T-helper 1 cell (primary cell): ENCODE measurements at places on chromosomes 2 and 18.

- no peak for DNase-seq
These were observed 79.2 kb downstream of the SETBP1 start for GRCh38 chr18:44759925-44760342.

GRCh38 chr18:23336101-23336500 is 117.0 kb upstream of the RIOK3 start:
- DNase-seq, result no peak

GRCh38 chr2:77538031-77538430 is 15.9 kb upstream of the LRRTM4 start:
- DNase-seq, result no peak

DNA sequence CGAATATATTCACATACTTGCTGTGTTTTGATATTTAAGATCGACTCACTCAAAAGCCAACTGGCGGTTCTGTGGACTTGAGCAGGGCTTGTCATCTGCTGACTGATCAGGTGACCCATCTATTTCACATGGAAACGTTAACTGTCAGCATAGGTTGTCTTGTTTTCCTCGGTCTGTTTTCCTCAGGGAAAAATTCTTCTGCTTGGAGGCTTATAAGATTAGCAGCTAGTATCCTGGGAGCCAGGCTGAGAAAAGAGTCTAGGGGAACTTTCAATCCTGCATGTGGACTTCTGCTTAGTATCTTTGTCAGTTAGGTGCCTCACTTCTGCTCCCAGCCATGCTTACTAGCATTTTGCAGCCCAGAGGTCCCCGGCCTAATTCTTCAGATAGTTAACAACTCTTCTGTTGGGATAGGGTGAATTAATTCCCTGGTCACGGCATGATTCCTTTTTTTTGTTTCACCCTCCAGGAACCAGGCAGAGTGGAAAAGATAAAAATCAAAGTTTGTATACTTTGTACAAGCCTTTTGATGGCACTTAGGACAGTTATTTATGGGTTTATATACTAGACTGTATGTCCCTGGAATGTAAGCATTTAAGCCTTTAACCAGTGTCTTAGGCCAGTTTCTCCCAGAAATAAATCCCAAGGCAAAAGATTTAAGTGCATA is 226.0 kb downstream of the GULP1 start:
- no peak for DNase-seq

- DNase-seq, result no peak
These were observed 435 bp downstream of the MYO7B start for GRCh38 chr2:127535918-127536317.

GRCh38 chr2:111659361-111660333 is 224.3 kb downstream of the ANAPC1 start:
- DNase-seq, result no peak

DNA sequence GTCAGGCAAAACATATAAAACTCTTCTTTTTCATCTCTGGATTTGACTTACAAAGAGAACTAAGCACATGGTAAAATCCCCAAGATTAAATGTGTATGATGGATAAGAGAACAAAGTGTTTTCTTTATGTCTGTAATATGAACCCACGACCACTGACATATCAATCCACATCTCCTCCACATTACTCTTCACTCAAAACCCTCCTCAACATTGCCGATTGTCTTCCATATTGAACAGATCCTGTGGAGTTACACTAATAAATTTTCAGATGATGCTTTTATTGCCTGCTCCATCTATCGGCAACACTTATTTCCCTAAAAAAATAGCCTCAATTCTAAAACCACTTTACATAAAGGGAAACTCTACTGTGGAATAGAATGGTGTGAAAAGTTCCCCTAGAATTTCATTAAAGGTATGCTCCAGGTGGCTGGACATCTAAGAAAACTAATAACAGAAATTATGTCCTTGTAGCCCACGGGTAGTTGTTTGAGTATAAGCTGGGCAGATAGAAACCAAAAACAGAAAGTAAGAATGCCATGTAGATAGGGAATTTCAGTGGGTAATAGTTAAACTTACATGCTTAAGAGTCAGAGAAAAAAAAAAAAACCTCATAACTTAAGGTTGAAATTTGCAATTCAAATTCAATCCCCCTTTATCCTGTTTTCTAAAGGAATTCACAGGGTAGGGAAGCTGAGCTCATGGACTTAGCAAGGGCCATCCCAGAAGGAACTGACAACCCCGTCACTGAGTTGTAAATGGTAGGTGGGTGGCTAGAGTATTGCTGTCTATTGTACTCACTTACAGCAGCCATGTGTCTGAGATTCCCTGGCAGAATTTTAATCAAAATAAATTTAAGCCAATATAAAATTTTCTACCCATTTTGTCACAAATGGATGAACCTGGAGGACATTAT is 305.4 kb upstream of the LYPD1 start:
- no peak for DNase-seq

DNA sequence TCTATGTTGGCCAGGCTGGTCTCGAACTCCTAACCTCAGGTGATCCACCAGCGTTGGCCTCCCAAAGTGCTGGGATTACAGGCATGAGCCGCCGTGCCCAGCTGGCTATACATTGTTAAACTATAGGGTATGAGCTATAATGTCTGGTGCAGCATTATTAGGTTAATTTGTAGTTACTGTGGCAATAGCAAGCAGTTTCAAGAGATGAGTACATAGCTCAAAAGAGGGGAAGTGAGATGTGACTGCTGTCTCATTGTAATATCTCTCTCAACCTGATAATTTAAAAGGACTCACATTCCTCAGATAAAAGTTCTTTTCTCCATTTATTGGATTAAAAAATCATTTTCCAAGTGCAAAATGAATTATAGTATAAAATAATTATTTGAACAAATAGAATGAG is 116.4 kb downstream of the INO80D start:
- DNase-seq, result no peak

- no peak for DNase-seq
These were observed 512.0 kb downstream of the CMPK2 start for GRCh38 chr2:6353669-6354068.

- DNase-seq, result no peak
These were observed 152.5 kb upstream of the RASGRP3 start for GRCh38 chr2:33323957-33324356.

GRCh38 chr2:6771634-6772611 is 93.8 kb downstream of the CMPK2 start:
- no peak for DNase-seq

GRCh38 chr2:232260075-232260474 is 118.5 kb upstream of the ALPP start:
- no peak for DNase-seq

DNA sequence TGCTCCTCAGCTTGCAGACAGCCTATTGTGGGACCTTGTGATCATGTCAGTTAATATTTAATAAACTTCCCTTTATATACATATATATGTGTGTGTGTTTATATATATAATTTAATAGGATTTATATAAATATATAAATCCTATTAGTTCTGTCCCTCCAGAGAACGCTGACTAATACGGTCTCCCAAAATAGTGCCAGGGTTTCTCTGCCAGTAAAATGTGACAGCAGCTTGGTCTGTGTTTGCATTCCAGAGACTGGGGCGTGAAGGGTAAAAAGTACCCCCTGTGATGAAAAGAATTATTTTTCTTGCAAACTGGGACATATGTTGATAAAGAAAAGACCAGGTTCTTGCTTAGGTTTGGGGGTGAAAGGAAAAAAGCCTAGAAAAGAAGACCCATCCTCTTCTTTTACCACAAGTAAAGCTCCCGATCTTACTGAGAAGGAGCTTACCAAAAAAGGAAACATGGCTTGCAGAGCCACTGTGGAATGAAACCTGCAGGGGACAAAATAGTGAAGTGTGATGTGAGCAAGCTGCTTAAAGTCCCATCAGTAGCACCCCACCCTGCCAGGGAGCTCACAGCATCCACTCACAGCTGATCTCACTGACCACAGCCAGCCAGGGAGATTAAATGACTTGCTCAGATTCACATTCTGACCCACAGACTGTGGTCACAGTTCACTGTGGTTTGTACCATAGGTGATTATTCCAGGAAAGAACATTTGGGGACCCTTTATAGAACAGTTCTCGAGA is 110.9 kb upstream of the RMP24 start:
- no peak for DNase-seq

DNA sequence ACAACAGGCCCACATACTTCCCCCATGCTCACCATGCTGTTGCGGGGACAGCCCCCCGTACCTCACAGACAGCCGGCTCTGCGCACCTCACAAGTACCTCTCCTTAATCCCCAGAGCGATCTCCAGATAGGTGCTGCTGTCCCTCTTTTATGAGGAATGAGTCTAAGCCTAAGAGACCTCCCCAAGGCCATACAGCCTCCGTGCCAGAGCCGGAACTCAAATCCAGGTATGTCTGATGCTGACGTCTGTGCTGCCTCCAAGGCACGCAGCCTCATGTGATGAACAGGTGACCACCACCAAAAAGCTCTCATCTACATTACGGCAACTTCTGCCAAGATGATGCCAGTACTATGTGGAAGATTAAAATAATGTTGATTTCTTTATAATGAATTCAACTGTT is 85.2 kb downstream of the EIPR1 start:
- DNase-seq, result no peak

DNA sequence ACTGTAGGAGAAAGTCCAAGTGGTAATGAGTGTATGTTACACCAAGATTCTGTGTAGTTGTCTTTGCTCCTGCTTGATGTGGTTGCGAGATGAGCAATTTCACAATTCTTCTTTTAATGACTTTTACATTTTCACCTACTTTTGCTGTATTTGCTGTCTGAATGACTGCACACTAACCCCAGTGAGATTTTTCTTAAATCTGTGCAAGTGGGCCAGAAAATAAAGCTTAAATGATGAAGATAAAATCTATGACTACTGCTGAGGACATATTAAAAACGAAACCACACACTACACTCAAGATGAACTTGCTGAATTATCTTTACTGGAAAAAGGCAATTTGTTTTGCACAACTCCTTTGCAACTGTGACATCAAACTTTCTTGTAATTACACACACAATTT is 4.1 kb downstream of the LDAH start:
- no peak for DNase-seq

- no peak for DNase-seq
These were observed 91.1 kb downstream of the INHBB start for GRCh38 chr2:120436885-120437603.

GRCh38 chr2:128494307-128494639 is 175.6 kb upstream of the HS6ST1 start:
- no peak for DNase-seq

DNA sequence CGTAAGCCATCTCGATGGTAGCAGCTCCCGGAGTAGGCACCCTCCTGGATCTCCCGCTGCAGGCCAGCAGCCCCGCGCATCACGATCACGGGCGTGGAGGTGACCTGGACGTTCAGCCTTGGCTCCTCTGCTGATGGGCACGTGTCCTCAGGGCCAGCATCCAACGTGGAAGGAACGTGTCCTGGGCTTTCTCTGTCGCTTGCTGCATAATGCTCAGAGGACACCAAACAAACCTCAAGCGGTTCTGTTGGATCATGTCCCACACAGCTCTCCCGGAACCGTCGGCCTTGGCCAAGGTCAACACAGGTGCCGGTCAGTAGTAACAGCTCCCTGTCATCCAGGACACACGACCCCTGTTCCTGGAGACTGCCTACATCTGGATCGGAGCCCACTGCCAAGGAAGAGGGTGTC is 23.1 kb downstream of the PASK start:
- DNase-seq, result no peak

- no peak for DNase-seq
These were observed 147.5 kb downstream of the NCKAP5 start for GRCh38 chr2:133420788-133421187.

DNA sequence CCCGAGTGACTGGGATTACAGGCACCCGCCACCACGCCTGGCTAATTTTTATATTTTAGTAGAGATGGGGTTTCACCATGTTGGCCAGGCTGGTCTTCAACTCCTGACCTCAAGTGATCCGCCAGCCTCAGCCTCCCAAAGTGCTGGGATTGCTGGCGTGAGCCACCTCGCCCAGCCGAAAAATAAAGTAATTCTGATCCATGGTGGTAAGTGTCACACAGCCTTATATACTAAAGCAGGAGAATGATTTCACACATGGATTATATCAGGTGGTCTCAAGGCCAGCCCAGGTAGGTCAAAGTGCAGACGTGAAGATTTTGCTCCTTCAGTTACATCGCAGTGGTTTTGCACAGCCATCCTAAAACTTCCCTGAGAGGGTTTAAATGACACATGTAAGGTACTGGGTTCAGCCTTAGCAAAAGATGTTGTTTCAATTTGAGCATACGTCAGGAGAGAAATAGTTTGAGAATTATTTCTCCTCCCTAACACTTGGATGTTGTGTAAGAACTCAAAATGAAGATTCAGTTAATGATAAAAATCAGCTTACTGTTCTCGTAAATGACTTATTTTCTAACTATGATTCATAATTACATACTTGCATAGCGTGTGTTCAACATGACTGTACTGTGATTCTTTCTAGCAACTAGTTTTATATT is 93.0 kb upstream of the SLC39A10 start:
- no peak for DNase-seq

- no peak for DNase-seq
These were observed 87.3 kb upstream of the CCDC141 start for GRCh38 chr2:179137200-179137759.

- no peak for DNase-seq
These were observed 112.1 kb downstream of the UPP2 start for GRCh38 chr2:158213773-158214172.

GRCh38 chr2:129482626-129483025 is 496.8 kb upstream of the RAB6C start:
- DNase-seq, result no peak

DNA sequence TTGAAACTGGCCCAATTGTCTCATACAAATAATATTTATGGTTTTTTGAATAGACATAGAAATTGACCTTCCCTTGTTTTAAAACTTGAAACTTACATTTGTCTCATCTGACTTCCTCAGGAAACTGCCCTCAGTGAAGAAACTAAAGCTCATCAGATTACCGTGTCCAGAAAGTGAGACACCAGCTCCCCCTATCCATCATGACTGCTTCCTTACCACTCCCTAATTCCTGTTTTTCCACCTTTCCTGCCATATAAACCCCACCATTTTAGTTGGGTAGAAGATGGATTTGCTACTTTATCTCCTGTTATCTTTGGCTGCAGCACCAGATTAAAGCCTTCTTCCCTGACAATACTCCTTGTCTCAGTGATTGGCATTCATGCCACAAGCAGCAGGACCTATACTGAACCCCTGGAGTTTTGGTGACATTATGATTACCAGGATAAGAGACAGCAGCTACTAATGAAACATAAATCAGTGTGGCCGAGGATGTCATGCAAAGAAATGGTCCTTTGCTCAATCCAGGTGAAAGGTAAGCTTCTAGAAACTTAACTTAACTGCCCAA is 1627.6 kb upstream of the ZEB2 start:
- no peak for DNase-seq

GRCh38 chr2:205778356-205778755 is 96.1 kb downstream of the NRP2 start:
- DNase-seq, result no peak
